ENCODE measurements at places on chromosomes 3 and 15.

- DNase-seq, result no peak
Observed at GRCh38 chr3:113454057-113454456, 12.8 kb upstream of the CFAP44 start.

- no peak for DNase-seq
Observed at GRCh38 chr3:66812136-66812535, 186.0 kb upstream of the KBTBD8 start.

GRCh38 chr3:148360051-148360450 is 337.7 kb upstream of the AGTR1 start:
- DNase-seq, result no peak

DNA sequence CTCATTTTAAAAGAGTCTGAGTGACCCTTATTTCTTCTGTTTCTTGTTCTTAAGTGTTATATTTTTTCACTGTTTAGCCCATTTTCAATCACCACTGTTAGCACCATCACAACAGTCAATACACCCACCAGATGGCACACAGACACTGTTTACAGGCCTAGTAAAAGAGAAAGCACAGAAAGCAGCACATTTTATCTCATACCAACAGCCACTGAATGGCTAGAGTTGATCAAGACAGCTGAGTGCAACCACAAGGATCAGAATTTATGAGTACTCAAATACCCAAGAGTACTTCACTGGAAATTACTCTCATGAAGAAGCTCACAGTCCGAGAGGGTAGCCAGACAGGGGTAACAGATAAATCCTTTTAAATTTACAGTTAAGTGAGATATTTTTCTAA is 127.0 kb downstream of the TFDP2 start:
- DNase-seq, result no peak

DNA sequence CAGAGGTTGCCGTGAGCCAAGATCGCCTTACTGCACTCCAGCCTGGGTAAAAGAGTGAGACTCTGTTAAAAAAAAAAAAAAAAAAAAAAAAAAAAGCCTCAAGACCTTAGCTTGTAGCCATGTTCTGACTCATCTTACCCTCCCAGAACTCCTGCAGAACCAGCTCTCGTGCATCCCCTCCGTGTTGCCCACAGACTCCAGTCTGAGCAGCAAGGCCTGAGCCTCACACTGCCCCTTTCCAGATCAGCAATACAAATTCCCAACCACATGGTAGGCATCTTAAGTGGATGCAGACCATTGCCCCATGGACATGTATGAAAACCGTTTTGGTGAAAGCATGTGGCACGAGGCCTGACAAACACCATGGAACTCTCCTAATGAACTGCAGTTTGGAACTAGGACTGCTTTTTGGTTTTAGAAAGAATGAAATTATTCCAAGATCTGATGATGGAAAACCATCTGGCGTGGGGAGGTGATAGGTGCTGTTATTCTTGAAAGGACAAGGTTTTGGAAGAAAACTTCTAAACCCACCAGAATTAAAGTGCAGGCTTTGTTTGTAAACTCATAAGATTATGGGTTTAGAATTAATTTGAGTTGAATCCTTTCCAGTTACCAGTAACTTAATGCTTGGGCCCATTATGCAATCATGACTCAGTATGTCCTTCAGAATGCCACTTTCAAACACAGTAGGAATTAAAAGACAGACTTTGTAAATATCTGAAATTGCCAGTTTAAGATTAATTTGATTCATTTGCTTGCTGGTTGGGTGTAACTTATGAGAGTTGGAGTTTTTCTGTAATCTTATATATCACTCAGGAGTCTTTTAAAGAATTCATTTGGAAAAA is 163.7 kb upstream of the LRTM1 start:
- no peak for DNase-seq

GRCh38 chr3:152258448-152259393 is 10.0 kb upstream of the MBNL1 start:
- DNase-seq, result no peak

Measured in HAP-1 (cell line).